ENCODE measurements at places on chromosomes 3 and 15. TPM values are rescaled to one million over a fixed set of nuclear protein-coding genes. Genes with fewer than 3 reads are reported as not detected.
A peak's percentile ranks its signal among the peaks of the same experiment; 100 is the strongest.

DNA sequence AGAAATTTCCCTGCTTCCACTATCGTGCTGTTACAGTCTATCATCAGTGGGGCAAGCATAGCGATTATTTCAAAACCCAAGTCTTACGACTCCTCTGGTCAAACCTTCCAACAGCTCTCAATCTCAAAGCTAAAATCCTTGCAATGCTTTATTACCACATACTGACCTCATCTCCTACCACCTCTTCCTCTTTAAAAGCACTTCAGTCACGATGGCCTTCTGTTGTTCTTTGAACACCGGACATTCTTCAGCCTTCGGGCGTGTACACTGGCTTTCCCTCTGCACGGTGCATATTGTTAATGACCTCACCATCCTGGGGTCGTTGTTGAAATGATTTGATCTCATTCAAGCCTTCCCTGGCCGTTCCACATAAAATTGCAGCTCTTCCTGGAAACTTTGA, 31.1 kb downstream of the MAGEL2 start:
- no peak for DNase-seq

DNA sequence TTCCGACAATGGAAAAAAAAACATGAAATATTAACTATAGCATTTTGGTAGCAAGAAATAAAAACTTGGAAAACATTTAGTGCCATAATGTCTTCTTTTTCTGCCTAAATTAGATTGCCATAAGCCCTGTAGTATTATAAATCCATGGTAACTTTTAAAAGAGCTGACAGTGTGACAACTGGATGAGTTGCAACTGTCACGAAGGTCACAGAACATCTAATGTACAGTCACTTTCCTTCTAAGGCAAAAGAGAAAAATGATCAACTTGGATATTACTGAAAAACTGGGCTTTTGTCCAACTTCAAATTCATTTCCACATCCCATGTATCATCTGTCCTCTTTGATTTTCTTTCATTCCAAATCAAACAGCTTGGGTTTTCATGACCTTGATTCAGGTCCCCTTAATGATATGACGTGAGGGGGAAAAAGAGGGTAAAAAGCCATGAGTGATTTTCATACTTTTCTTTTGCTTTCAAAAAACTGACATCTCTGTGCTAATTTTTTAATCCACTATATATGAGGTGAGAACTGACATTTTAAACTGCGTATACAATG, 602 bp downstream of the CPB1 start:
- no peak for DNase-seq

- DNase-seq = no peak
Observed at GRCh38 chr3:150898046-150898754, 7.0 kb downstream of the MINDY4B start.

GRCh38 chr3:11283139-11283475, 10.9 kb downstream of the ATG7 start:
- no peak for DNase-seq

- DNase-seq = peak; percentile 92
Observed at GRCh38 chr15:43776718-43777266, at the start of gene ELL3. ELL3 (minus strand) TSS chr15:43776966; CDS start chr15:43776901, 65 bp downstream.

GRCh38 chr3:61300006-61300380, 48.7 kb upstream of the FHIT start:
- DNase-seq = no peak

CHRNB4 gene
- total RNA-seq = 0.24 TPM

SLC2A2 gene
- 0.27 TPM for total RNA-seq

CLRN1 gene
- total RNA-seq = not detected

All from colonic mucosa (tissue), 4 donors.